ENCODE measurements at places on chromosomes 7 and 10. TPM values are rescaled to one million over a fixed set of nuclear protein-coding genes. Genes with fewer than 3 reads are reported as not detected.
A peak's percentile ranks its signal among the peaks of the same experiment; 100 is the strongest.

The GDF2 gene
- not detected for total RNA-seq

The SYT15B gene
- 0.26 TPM for total RNA-seq

The CHAT gene
- not detected for total RNA-seq

The PNLIPRP3 gene
- not detected for total RNA-seq

The PCBD1 gene
- total RNA-seq: 37.1 TPM

The AKR1C2 gene
- not detected for total RNA-seq

The CALML3 gene
- total RNA-seq: not detected

The SEC31B gene
- total RNA-seq: 42.9 TPM

The HIPK2 gene
- 21.4 TPM for total RNA-seq

The UROS gene
- 43.8 TPM for total RNA-seq

The FXYD4 gene
- total RNA-seq: not detected

The LUC7L2 gene
- total RNA-seq: 137 TPM

The C10orf90 gene
- not detected for total RNA-seq

- DNase-seq: no peak
These were observed 76.7 kb downstream of the GPR26 start for GRCh38 chr10:123742751-123743440.

- DNase-seq: no peak
These were observed 1050.7 kb downstream of the SORCS3 start for GRCh38 chr10:105691811-105692210.

DNA sequence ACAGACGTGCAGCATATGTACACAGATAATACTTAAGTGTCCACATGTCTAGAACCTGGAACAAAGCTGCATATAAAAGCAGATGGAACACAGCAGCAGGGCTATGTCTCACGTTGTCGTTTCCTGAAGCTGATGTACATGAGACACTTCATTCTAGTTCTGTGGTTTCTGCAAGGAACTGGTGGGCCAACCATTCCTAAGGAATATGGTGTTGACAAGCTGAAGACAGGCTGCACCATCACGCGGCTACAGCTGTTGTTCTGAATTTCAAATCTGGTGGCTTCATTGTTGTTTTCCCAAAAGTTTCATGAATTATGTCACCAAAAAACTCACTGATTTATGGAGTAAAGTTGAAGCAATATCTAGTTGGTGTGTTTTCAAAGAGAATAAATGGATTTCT lies 33.7 kb downstream of the PRKAG2 start:
- DNase-seq: no peak

DNA sequence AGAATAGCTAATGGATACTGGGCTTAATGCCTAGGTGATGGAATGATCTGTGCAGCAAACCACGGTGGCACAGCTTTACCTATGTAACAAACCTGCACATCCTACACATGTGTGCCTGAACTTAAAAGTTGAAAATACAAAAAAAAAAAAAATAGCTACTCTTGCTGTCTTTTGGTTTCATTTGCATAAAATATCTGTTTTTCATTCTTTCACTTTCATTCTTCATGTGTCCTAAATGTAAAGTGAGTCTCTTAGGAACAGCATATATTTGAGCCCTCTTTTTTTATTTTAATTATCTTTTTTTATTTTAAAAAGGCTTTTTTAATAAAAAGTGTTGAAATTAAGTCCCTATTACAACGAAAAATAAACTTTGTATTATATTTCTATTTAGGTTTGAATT lies 836.1 kb upstream of the KCND2 start:
- DNase-seq: no peak

DNA sequence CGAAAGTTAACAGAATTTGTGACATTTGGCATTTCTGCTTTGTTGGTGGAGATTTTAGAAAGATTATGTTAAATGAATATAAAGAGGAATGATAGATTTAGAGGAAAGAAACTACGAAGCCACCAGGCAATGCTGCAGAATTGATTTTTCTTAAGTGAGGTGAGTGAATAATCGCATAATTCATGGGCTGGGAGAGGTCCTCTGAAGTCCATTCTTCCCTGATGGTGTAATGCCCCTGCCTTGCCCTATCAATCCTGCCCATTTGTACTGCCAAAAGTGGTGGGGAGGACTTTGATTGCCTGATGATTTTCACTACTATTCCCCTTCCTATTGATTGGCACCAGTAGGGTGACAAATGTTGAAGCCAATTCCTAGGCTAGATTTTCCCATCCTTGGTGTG lies 125.9 kb downstream of the C10orf90 start:
- no peak for DNase-seq

GRCh38 chr7:116340201-116340847 lies 130.0 kb downstream of the TES start:
- DNase-seq: no peak

- DNase-seq: no peak
These were observed 4.0 kb upstream of the PANK1 start for GRCh38 chr10:89649051-89649450.

GRCh38 chr7:6476596-6477317 lies 29.0 kb upstream of the DAGLB start:
- no peak for DNase-seq

- no peak for DNase-seq
These were observed 143.9 kb upstream of the FRMD4A start for GRCh38 chr10:14474656-14475055.

- DNase-seq: no peak
These were observed 886.7 kb upstream of the SORCS1 start for GRCh38 chr10:108051218-108051617.

DNA sequence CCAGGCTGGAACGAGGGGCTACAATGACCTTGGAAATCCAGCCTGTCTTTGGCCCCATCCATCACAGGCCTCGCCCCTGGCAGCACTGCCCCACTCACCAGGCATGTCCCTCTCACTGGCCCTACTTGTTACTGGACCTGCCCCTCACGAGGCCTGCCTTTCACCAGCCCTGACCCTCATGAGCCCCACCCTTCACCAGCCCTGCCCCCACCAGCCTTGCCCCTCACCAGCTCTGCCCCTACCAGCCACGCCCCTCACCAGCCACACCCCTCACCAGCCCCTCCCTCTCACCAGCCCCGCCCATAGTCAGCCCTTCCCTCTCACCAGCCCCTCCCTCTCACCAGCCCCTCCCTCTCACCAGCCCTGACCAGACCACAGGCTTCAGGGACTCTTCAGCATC lies 57.8 kb downstream of the COL26A1 start:
- no peak for DNase-seq

GRCh38 chr10:102633287-102633686 lies 11.0 kb upstream of the TRIM8 start:
- DNase-seq: peak; percentile 72

DNA sequence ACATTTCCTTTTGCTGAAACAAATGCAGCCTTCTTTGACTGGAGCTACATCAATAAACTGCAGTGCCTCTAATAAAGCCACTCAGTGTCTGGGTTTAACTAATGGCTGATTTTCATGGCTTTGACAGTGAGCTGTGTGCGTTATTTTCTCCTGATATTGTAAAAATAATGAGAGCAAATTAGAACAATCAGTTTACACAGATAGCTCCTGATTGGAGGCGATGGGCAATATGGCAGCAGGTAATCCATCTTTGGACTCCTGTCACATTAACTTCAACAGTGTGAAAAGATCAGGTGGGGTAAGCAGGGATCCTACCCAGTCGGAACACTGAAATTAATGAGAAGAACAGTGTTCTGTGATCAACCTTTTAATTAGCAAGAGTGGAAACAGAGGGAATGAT lies 100.7 kb downstream of the POLL start:
- no peak for DNase-seq

GRCh38 chr7:121081327-121081936 lies 92.9 kb downstream of the CPED1 start:
- DNase-seq: no peak

- peak; percentile 11 for DNase-seq
These were observed 211.9 kb upstream of the SHH start for GRCh38 chr7:156024201-156024600.

DNA sequence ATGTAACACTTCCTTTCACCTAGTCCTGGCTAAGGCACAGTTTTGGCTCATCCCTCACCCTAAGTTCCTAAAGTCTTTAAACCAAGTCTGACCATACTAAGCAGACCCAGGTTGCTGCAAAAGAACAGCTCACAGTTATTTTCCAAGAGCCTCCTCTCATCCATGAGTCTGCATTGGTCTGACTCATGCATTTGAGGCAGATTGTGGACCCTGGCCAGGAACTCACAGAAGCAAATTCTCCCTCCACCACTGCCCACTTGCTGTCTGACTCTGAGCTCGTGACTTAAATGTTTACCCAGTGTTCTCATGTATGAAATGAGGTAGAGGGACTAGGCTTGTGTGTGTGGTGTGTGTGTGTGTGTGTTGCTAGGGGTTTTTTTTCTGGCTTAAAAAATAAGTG lies 1272.8 kb downstream of the TYW1 start:
- no peak for DNase-seq

DNA sequence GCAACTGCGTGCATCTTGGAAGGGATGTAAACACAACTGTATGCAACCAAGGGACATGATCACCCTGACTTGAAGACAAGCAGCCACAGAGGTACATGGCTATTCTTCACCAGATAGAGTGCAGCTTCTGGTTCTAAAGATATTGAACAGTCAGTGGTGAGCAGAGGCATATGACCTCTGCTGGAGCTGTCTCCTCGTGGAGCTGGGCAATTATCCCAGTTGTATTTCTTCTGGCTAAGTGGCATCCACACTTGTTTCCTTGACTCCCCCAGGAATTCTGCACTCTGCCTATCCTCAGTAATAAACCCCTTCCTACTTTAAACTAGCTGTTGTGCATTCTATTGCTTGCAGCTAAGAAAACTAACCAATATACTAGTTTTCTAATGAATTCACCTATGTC lies 216.8 kb downstream of the THSD7A start:
- no peak for DNase-seq

DNA sequence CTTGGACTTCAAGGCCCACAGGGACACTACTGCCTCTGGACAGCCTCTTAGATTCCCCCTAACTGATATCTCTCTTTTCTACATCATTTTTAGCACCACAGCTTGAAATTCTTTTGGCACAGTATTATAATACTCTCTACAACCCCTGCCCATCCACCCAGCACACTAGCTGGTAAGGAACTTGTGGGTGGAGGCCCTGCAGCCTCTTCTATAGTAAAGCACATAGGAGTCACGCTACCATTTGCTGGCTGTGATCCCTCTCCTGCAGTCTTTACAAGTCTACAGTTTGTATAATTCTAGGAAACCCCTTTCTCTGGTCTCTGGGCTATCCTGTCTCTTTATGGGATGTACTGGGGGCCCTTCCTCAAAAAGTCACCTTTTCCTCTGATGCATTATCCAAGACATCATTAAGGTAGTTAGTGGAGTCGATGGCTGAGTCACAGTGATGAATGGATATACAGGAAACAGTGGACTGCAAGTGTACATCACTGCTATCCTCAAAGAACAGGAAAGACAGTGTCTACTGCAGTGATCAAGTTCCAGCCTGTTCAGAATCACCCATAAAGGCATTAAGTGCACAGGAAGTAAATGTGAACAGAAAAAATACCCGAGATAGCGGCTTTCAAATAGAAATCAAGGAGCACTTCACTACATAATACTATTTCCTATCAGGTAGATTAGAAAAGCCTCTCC lies 54.4 kb downstream of the STK17A start:
- DNase-seq: no peak

DNA sequence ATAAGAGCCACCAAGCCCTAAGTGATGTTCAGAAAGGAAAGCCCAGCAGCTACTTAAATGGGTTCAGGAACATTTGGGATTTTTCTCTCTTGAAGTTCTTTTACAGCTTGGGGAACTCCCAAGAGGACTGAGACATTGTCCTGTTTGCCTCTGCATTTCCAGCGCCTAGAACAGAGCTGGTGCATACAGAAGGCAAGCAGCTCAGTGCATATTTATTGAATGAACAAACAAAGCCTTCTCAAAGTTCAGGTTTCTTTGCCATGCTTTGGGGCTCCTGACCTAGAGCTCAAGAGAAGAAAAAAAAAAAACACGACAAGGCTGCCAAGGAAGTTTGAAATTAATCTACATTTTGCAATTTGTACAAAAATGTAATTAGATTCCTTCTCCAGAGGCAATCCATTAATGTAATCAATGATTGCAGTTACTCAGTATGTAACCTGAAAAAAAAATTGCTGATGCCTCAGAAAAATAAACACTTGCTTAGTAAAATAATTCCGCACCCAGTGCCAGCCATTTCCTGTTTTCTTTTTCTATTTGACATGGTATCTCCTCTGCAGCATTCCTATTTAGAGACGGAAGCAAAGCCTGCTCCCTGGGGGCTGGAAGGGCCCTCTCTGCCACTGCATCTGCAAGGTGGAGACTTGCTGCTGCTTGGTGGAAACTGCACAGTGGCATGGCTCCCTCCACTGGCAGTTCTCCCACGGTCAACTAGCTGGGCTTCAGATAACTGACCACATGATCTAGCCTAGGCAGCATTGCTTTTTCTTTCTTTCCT lies 157.3 kb downstream of the TMEM178B start:
- DNase-seq: no peak

DNA sequence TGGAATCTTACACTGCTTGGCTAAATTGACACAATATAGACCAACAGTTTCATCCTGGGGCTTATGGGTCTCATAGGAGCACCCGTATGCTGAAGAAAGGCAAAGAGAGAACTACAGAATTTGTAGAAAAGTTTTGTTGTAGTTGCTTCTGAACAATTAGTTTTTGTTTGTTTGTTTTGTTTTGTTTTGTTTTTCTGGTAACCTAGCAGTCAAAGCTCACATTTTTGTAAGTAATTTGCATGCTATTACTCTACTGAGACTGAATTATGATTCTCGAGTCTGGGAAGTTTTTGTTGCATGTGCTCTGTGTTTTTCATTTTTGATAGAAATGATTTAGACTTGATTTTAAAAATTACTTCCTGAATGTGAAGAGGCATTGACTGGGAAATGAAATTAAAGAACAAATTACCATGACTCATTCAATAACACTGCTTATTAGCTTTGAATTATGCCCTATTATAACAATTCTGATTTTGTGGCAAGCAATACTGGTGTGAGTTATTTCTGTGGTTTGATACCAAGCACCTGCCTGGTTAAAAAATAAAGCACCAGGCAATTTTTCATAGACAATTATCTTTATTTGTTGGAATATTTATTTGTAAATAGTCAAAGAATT lies 438 bp downstream of the LSMEM1 start:
- DNase-seq: no peak

GRCh38 chr7:106354822-106355221 lies 70.0 kb upstream of the NAMPT start:
- DNase-seq: no peak

DNA sequence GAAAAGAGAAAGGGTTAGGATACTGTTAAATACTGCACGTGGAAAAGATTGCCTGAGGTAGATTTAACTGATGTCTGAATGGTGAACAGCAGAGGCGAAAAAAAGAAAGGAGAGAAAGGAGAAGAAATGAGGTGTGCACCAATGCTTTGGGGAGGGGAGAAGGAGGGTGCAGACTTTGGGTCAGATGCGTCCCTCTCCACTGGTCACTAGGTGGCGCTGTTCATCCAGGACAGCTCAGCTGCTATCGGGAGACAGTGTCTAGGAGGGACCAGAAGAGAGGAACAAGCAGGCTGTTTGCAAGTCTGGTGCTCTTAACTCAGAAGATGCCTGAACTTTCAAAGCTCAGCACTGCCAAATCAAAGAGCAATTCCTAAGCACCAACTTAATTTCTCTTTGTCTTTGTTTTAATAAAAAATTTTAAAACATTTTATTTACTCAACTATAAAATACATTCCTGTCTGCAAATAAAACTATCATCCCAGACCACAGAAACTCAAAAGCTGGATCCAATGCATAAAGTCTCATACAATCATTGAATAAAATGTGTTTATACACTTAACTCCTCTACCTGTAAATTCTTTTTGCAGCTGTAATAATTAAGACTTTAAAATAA lies 83.9 kb upstream of the PDLIM1 start:
- DNase-seq: peak; percentile 85

GRCh38 chr7:50621973-50622490 lies 56.8 kb upstream of the DDC start:
- DNase-seq: no peak

- no peak for DNase-seq
These were observed 258.0 kb upstream of the LYZL1 start for GRCh38 chr10:29030900-29031299.

- DNase-seq: no peak
These were observed 11.2 kb upstream of the NRG3 start for GRCh38 chr10:81863771-81864170.

All from activated CD8-positive, alpha-beta memory T cell treated with anti-CD3 and anti-CD28 coated beads, Interleukin-2, amount 10 ng/mL, durations not matched to agents 7 days and 5 days (primary cell).